ENCODE measurements at places on chromosomes 13 and 19.

DNA sequence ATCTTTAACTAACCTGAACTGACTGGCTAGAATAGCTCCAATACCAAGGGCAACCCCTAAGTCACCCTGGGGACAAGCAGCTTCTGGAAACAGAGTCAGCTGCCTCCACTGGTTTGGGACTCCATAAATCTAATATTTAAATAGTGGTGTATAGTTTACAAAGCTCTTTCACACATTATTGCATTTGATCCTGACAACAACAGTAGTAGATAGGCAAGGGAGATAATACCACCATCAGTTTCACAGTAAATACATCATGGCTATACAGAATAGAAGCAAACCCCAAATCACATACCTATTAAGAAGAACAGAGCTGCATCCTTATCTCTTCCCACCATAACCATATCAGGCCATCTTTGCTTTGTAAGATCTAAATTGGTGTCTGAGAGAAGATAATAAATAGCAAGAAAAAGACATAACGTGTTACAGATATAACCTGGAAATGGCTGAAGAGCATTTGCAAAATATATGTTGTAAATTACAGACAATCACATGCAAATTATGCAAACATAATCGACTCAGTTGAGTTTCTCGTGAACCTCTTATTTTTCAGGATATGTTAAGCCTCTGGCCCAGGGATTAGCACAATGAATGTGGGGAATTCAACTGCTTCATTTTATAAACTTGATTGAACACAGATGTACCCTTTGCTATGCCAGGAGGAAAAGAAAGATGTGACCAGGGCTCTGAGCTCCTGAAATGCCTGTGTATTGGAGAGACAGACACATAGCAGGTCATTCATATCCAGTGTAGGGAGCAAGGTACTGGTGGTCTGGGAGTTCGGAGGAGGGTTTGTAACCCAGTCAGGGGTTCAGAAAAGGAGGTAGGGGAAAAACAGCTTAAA is 142.5 kb downstream of the SLC7A1 start:
- ATAC-seq: no peak

- no peak for ATAC-seq
Observed at GRCh38 chr19:38786572-38787265, 2.3 kb upstream of the LGALS7B start.

DNA sequence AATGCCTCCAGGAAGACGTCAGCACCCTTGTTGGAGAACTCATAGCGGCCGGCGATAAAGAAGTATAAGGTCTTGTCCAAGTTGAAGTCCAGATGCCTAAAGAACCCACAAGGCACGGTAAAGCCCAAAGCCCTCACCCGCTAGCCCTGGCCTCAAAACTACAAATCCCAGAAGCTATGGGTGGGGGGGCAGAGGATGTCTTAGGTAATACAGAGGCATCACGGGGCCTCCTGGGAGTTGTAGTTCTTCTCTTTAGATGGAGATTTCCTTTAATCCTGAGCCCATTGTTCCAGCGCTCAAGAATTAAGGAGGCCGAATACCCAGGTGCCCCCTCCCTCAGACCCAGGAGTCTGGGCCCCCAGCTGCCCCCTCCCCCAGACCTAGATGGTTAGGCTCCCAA is 10.8 kb downstream of the GYS1 start:
- no peak for ATAC-seq

DNA sequence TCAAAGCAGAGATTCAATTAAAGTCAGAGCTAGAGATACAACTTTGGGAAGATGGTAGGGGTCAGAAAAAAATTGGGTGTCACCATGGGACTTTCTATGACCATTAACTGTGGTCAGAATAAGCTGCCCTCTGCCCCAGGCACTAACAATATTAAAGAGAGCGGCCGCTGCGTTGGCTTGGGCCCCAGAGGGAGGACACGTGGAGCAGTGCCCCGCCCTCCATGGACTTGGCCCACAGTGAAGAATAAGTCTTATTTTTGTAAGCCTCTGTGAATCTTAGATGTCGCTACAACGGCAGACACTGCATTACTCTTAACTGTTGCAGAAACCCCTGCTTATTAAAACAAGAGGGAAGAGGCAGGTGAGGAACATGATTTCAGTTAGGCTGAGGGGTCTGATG is 172.7 kb downstream of the UQCRFS1 start:
- ATAC-seq: no peak

GRCh38 chr19:58228585-58229254 is at the start of gene ZNF544:
TSS of gene ZNF544 (plus strand) at chr19:58228914. CDS start at chr19:58244024, 15,110 bp downstream.
- peak; percentile 96 for ATAC-seq

DNA sequence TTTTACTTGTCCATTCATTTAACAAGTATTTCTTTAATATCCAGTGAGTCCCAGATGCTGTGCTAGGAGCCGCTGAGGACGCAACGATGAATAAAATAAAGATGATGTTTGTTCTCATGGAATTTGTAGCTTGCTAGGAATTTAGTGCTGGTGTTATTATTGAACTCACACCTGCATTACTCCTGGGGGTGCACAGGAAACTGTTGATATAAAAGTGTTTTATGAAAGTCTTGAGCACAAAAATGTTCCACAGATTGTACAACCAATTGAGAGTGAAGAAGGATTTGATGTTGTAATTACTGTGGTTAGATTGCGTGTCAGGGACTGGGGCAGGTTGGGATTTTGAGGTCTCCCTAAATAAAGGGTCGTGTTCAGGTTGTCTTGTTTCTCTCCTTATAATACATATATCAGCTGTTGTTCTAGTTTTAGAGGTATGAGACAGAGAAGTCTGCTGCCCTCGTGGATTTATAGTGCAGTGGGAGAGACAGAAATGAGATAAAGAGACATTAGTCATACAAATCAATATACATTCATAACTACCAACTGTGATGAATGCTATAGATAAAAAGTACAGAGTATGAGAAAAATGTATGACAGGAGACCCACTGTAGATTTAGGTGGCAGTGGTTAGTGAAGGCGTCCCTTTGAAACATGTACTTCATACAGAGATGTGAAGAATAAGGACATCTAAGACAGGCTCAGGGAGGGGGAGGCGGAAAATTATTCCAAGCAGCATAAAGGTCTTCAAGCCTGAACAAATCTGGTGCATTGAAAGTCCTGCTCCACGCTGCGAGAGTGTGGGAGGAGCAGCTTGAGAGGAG is 11.3 kb downstream of the CACNG6 start:
- ATAC-seq: no peak
